ENCODE measurements at places on chromosomes 16 and 17. TPM values are rescaled to one million over a fixed set of nuclear protein-coding genes. Genes with fewer than 3 reads are reported as not detected.

ARMC5 gene
- 6.9 TPM for total RNA-seq

GRCh38 chr16:28592511-28592910 is 4.3 kb downstream of the SULT1A2 start:
- DNase-seq: no peak
- no peaks in the 10 kb centered on the region for H3K4me1 ChIP-seq
- H3K27me3 ChIP-seq: no peaks in the 10 kb centered on the region
- no peaks in the 10 kb centered on the region for H3K36me3 ChIP-seq
- H3K27ac ChIP-seq: no peak overlapping the region

DNA sequence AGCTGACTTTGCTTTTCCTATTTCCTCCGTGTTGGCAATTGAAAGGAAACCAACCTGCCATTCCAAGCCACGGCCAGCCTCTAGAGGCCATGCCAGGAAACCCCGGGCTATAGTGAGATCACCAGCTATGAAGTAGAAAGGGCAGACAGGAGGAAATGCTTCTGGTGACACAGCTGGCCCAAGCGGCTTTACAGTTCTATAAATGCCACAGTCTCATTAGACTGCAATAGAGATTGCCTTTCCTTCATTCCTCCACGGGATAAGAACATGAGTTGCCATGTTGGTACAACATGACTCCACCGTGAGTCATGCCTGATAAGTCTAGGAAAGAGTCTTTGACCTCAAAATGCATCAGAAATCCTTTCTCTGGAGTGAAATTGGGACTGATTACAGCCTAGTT is 384.9 kb downstream of the GRIN2A start:
- no peaks in the 10 kb centered on the region for H3K36me3 ChIP-seq
- H3K27me3 ChIP-seq: no peaks in the 10 kb centered on the region
- DNase-seq: no peak
- H3K4me3 ChIP-seq: no peak overlapping the region

- no peaks in the 10 kb centered on the region for H3K27me3 ChIP-seq
- H3K27ac ChIP-seq: no peak overlapping the region
- no peaks in the 10 kb centered on the region for H3K36me3 ChIP-seq
- no peak overlapping the region for H3K4me3 ChIP-seq
- no peak for DNase-seq
- no peaks in the 10 kb centered on the region for H3K4me1 ChIP-seq
Measured at GRCh38 chr16:85072947-85073346, 39.3 kb downstream of the CIBAR2 start.

MYBBP1A gene
- 50.1 TPM for total RNA-seq

ATP1B2 gene
- total RNA-seq: 0.98 TPM

- no peaks in the 10 kb centered on the region for H3K27me3 ChIP-seq
- H3K4me3 ChIP-seq: no peak overlapping the region
- no peak for DNase-seq
- H3K36me3 ChIP-seq: no peaks in the 10 kb centered on the region
Measured at GRCh38 chr17:21066394-21066793, 23.6 kb upstream of the USP22 start.

DNA sequence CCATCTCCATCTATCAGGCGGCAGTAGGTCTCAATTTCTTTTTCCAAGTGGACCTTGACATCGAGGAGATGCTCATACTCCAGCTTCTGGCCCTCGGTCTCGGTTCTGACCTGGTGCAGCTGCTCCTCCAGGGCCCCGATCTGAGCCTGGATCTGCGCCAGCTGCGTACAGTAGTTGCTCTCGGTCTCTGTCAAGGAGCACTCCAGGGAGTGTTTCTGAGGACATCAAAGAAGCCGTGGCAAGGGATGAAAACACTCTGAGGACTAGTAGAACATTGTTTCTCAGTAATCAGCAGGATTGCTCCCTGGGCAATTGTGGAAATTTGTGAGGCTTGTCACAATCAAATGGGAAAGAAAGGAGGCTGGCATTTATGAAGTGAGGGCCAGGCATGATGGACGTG is 5.9 kb downstream of the KRT28 start:
- no peaks in the 10 kb centered on the region for H3K36me3 ChIP-seq
- DNase-seq: no peak
- H3K4me1 ChIP-seq: no peaks in the 10 kb centered on the region

STH gene
- not detected for total RNA-seq

- no peaks in the 10 kb centered on the region for H3K27me3 ChIP-seq
- no peak overlapping the region for H3K4me3 ChIP-seq
- no peak overlapping the region for H3K27ac ChIP-seq
- no peaks in the 10 kb centered on the region for H3K4me1 ChIP-seq
- no peaks in the 10 kb centered on the region for H3K36me3 ChIP-seq
Measured at GRCh38 chr16:85679870-85680269, 8.9 kb downstream of the GINS2 start.

DNA sequence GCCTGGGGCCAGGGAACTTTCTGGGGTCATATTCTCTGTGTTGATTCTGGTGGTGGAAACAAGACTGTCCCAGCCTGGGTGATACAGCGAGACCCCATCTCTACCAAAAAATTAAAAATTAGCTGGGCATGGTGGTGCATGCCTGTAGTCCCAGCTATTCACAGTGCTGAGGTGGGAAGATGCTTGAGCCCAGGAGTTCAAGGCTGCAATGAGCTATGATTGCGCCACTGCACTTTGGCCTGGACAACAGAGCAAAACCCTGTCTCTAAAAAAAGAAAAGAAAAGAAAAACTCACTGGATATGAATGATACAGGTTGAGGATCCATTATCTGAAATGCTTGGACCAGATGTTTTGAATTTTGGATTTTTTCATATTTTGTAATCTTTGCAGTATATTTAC is 13.6 kb downstream of the SCGB1C2 start:
- H3K27me3 ChIP-seq: no peaks in the 10 kb centered on the region
- no peak overlapping the region for H3K4me3 ChIP-seq
- no peak for DNase-seq

- no peaks in the 10 kb centered on the region for H3K36me3 ChIP-seq
- no peaks in the 10 kb centered on the region for H3K27me3 ChIP-seq
- no peak overlapping the region for H3K4me3 ChIP-seq
- H3K27ac ChIP-seq: peak overlapping the region; percentile 68
Measured at GRCh38 chr17:44119062-44119461, 4.4 kb downstream of the HDAC5 start.

SLC9A5 gene
- 1.3 TPM for total RNA-seq

DNA sequence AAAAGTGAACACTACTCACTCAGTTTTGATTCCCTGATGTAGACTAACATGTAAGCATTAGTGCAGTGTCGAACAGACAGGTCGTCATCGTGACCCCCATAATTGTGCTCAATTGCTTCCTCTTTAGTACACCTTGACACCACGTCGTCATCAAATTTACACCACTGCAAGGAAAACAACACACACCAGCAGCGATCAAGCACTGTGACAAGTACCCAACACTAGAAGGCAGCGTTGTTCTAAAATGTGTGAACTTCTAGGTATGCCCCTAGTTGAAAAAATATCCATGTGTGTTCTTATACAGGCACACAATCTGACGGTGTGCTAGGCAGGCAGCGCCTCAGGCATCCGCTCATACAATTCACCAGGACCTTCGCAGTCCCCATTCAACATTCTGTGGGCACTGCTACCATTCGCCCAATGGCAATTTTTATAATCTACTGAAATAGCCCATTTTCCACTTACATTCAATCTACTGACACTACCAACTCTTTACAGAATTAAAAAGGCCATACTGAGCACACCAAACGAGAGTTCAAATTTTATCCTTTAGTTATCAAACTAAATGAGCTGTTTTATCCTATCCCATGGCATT is 23.1 kb downstream of the LITAFD start:
- no peak overlapping the region for H3K27ac ChIP-seq
- H3K36me3 ChIP-seq: peaks cover 11% of the 10 kb centered on the region
- H3K4me1 ChIP-seq: no peaks in the 10 kb centered on the region
- DNase-seq: no peak

HIC1 gene
- 12.7 TPM for total RNA-seq

- no peaks in the 10 kb centered on the region for H3K36me3 ChIP-seq
- peak; percentile 87 for DNase-seq
- H3K4me1 ChIP-seq: peaks cover 7% of the 10 kb centered on the region
- H3K4me3 ChIP-seq: peak overlapping the region; percentile 23
- H3K27me3 ChIP-seq: no peaks in the 10 kb centered on the region
- H3K27ac ChIP-seq: peak overlapping the region; percentile 82
Measured at GRCh38 chr17:57035971-57036481, 49.0 kb upstream of the AKAP1 start.

CSH2 gene
- total RNA-seq: not detected

DNA sequence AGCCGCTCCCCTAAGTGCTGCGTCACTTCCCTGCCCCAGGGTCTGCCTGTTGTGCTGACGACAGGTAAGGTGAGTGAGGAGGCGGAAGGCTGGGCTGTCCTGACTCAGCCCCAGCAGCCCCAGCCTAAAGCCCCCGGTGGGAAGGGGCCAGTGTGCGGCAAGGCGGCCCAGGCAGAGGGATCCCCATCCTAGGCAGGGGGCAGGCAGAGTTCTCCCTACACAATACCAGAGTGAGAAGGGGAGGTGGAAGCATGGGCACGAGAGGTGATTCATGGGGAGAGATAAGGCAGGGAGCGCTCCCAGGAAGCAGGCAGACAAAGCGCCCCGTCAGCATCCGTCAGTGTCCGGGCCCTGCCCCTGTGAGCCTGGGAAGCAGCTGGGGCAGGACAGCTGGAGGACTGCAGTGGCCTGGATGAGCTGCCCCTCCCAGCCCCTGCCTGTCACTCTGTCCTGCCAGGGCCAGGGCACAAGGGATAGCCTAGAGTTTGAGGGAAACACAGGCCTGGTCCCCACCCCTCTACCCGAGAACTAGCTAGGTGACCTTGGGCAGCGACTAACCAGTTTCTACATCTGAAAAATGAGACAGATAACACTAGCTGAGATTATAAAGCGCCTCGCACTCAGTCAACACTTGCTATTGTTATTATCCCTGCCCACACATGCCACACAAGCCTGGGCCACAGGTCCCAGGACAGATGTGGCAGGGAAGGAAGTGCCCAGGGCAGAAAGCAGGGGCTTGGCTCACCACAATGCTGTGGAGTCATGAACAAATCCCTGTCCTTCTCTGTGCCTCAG is 3.8 kb downstream of the FAM83G start:
- H3K27ac ChIP-seq: no peak overlapping the region
- H3K36me3 ChIP-seq: no peaks in the 10 kb centered on the region
- H3K4me1 ChIP-seq: no peaks in the 10 kb centered on the region
- DNase-seq: no peak
- H3K27me3 ChIP-seq: no peaks in the 10 kb centered on the region
- no peak overlapping the region for H3K4me3 ChIP-seq

ATXN7L3 gene
- 45.8 TPM for total RNA-seq

FBXL16 gene
- total RNA-seq: 2.6 TPM

- peaks cover 10% of the 10 kb centered on the region for H3K4me1 ChIP-seq
- no peaks in the 10 kb centered on the region for H3K36me3 ChIP-seq
- H3K27ac ChIP-seq: no peak overlapping the region
- no peak overlapping the region for H3K4me3 ChIP-seq
Measured at GRCh38 chr16:17397499-17397891, 73.3 kb downstream of the XYLT1 start.

OR1A1 gene
- not detected for total RNA-seq

- no peaks in the 10 kb centered on the region for H3K27me3 ChIP-seq
- no peak for DNase-seq
- no peak overlapping the region for H3K4me3 ChIP-seq
- H3K4me1 ChIP-seq: no peaks in the 10 kb centered on the region
- no peak overlapping the region for H3K27ac ChIP-seq
- H3K36me3 ChIP-seq: no peaks in the 10 kb centered on the region
Measured at GRCh38 chr17:81608082-81608481, 28.8 kb downstream of the NPLOC4 start.

DNA sequence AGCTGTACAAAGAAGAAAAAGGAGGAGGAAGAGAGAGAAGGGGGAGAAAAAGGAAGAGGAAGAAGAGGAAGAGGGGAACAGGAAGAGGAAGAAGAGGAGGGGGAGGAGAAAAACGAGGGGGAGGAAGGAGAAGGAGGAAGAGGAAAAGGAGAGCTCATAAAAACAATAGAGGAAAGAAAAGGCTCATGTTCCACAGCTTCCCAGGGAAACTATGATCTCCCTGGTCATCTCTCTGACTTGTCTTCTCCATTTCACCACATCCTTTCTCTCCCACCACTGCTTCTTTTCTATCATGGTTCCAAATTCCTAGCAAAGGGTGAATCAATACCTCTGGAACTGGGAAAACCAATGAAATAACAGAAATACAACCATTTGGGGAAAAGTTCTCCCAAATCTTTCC is 254.1 kb upstream of the ERCC4 start:
- no peak for DNase-seq
- H3K4me3 ChIP-seq: no peak overlapping the region
- no peaks in the 10 kb centered on the region for H3K36me3 ChIP-seq
- no peak overlapping the region for H3K27ac ChIP-seq
- H3K4me1 ChIP-seq: no peaks in the 10 kb centered on the region

DNA sequence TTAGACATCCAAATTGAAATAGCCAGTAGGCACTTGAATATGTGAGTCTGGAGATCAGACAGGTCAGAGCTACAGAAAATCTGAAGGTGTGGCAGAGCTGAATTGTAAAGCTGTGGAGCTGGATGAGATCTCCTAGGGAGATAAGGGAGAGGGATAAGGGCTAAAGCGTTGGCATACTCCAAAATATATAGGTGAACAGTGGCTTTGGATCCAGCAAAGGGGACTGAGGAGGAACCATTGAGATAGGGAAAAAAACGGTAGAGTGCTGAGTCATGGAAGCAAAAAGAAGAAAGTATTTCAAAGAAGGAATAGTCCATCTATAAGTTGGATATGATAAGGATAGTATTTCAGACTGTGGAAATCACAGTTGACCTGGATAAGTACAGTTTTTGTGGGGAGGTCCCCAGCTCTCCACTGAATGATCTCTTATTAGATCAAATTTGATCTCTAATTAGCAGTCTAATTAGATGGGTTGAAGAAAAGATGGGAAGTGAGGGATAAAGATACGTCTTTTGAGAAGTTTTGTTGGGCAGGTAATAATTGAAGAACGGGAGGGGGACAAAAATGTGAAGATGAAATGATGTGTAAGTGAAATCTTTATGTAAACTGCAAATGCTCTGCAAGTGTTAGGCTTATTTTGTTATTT is 587 bp upstream of the DBF4B start:
- no peaks in the 10 kb centered on the region for H3K36me3 ChIP-seq
- peak overlapping the region; percentile 87 for H3K4me3 ChIP-seq
- H3K27ac ChIP-seq: peak overlapping the region; percentile 76
- peaks cover 7% of the 10 kb centered on the region for H3K4me1 ChIP-seq
- no peaks in the 10 kb centered on the region for H3K27me3 ChIP-seq
- DNase-seq: no peak

- no peaks in the 10 kb centered on the region for H3K36me3 ChIP-seq
- DNase-seq: no peak
- H3K27ac ChIP-seq: no peak overlapping the region
- H3K4me3 ChIP-seq: no peak overlapping the region
- H3K27me3 ChIP-seq: no peaks in the 10 kb centered on the region
- no peaks in the 10 kb centered on the region for H3K4me1 ChIP-seq
Measured at GRCh38 chr16:22417019-22417418, 42.6 kb upstream of the CDR2 start.

GSG1L gene
- not detected for total RNA-seq

USP43 gene
- 3.9 TPM for total RNA-seq
